Keratinocyte (primary cell): ENCODE measurements at places on chromosomes 6 and 20. TPM values are rescaled to one million over a fixed set of nuclear protein-coding genes. Genes with fewer than 3 reads are reported as not detected.
A peak's percentile ranks its signal among the peaks of the same experiment; 100 is the strongest.

DNA sequence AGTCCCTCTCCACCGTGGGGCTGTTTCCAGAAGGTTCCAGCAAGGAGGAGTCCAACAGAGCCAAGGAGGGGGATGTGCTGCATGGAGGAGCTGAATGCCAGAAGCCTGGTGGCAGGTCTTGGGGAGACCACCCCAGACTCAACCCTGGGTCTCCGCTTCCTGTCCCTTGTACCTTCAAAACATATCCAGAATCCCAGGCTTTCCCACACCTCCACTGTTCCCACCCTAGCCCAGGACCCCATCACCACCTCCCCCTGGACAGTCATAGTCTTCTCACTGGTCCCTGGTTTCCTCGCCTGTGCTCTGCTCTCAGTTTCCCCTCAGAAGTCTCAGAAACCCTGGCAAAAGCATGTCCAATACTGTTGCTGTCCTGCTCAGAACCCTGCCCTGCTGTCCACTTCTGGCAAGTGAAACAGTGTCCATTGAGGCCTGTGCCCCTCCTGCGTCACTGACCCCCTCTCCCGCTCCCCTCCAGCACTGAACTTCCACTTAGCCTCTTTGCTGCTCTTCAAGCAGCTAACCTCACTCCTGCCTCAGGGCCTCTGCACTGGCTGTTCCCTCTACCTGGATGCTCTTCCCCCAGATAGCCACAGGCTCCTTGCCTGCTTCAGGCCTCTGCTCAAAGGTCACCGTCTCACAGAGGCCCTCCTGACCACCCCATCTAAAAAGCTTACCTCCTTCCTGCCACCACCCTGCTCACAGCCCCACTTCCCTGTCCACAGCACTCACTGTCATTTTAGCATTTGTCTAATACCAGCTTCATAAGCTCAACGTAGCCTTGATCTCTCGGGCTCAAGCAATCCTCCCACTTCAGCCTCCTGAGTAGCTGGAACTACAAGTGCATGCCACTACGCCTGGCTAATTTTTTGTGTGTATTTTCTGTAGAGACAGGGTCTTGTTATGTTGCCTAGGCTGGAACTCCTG, 169.2 kb downstream of the GRM4 start:
- DNase-seq = no peak

- DNase-seq = peak; percentile 33
These were observed 1029.5 kb upstream of the GJE1 start for GRCh38 chr6:141103246-141103645.

DNA sequence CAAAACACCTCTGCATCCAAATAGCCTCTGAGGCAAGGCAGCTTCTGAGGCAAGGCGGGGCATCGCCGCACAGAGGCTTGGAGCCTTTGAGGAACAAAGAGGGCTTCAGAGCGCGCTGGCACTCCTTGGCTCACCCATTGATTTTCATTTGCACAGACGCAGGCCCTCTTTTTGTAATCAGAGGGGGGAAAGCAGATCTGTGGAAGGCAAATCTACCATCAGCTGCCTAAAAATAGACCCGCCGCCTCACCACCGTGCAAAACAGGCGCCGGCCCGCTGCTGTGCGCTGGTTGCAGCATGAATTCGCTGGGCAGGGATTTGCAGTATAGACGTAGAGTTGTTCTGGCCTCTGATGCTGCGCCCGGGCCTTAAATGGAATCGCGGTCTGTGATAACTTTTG, 69.9 kb upstream of the STMND1 start:
- DNase-seq = no peak

DNA sequence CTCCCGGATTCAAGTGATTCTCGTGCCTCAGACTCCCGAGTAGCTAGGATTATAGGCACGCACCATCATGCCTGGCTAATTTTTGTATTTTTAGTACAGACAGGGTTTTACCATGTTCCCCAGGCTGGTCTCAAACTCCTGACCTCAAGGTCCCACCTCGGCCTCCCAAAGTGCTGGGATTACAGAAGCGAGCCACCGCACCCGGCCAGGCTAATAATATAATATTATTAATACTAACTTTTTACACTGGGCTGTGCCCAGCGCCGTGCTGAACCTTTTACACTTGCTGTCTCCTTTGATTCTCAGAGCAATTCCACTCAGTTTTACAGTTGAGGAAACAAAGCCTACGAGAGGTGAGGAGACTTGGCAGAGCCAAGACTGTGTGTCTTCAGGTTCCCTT, 2.3 kb upstream of the TGM3 start:
- DNase-seq = no peak

DNA sequence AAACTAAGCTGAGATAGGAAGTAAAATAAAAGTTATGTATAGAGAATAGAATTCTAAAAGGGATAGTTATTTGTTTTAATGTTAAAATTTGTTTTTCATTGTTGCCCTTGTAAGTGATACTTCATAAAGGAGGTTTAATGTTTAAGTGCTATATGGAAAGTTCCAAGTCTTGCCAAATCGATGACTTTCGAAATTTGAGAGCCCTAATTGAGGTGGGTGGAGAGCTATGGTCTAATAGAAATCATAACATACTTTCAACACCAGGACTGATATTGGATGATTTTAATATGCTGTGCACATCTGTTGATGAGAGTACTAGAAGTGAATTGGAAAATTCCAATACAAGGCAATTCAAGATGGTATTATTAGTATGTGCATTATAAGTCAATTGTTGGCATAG, 64.6 kb downstream of the RNF144B start:
- DNase-seq = no peak

- DNase-seq = no peak
These were observed 1.4 kb downstream of the MAPK13 start for GRCh38 chr6:36131511-36132245.

- DNase-seq = no peak
These were observed 13.3 kb downstream of the ELOVL5 start for GRCh38 chr6:53335224-53335994.

DNA sequence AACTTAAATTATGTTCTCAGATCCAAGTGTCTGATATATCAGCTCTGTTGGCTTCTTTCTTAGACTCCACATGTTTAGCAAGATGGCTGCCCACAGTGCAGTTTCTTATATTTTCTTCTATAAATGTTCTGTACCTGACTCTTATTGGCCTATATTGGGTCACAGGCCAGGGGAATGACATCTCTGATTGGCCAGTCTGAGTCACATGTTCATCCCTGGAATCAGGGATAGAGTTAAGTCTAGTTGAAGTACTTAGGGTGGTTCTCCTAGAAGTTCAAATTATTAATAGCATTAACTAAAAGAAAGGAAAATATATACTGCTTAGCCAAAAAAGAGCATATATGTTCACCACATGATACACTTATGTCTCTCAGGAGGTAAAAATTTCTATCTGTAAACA, 105.3 kb upstream of the SLC22A16 start:
- no peak for DNase-seq

DNA sequence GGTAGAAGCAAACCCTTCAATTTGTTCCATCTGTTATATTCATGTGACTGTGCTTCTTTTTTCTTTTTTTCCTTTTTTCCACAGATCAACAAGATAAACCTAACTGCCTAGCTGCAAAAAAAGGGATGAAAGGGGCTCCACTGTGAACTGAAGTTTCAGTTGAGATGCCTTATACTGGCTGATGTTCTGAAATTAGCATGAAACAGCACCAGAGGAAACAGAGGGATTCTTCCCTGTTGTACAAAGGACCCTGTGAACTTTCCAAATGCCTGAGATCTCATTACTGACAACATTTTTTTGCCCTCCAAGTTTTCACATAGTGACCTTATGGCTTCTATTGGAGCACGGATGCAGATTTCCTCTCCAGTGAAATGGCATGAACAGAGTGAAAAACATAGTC, 302.7 kb upstream of the TFAP2D start:
- DNase-seq = no peak

- no peak for DNase-seq
These were observed 146.6 kb downstream of the SOBP start for GRCh38 chr6:107636486-107636885.

DNA sequence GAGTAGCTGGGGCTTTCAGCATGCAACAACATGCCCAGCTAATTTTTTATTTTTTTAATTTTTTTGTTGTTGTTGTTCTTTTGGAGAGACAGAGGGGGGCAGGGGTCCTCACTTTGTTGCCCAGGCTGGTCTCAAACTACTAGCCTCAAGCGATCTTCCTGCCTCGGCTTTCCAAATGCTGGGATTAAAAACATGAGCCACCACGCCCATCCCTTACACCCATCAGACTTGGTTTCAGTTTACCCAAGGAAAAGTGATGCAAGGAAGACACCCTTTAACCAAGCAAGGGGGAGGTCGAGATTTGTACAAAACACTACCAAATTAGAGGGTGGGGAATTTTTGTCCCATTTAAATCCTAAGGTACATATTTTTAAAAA, 210.1 kb downstream of the ARHGAP18 start:
- no peak for DNase-seq

DNA sequence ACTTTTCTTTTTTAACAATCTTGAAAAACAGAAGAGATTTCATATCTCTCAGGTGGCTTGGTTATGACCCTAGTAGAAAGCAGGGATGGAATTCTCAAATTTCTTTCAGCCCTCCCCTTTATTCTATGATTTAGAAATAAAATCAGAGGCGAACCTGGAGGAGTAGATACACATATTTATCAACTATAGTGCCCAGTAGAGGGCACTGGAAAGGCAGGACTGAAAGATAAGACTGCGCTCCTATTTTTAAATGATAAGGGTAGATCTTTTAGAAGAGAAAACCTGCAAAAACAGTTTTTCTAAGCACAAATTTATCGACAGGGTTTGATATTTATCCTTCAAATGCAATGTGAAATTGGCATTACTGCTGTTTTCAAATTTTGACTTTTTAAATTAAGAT, 1296.6 kb downstream of the EPHA7 start:
- no peak for DNase-seq

DNA sequence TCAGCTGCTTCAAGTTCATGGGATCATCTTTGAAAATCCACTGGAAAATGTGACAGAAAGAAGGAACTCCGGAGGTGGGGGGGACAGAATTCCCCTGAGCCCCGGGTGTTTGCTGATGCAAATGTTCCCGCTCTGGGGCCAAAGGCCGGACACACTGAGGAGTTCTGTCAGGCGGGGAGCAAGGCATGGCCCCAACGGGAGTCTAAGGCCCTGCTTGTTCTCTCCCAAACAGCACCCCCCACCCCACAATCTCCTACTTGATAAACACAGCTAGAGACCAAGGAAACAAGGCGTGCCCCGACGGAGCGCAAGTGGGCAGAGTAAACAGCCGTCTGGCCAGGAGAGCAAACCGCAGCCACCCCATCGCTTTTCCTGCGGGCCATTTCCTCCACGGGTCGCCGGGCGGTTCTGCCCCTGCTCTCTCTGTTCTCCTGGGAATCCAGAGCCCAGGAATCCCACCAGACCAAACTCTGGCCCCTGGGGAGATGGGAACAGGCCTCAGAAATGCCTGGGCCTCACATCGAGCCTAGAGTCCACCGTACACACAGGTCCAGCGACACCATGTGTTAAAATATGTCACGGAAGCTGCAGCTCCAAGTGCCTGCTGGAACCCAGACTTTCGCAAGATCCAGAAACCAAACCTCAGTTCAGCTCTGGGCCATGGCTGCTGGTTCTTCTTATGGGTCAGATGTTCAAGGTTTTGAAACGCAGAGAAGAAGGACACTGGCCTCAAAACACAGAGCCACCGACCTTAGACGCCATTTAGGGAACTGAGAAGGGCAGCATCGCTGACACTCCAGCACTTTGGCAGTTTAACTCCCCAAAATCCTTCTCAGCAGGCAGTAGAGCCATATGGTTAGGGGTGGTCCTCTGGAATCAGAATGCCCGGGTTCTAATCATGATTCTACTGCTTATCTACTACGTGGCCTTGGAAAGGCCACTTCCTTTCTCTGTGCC, 104.2 kb downstream of the PREX1 start:
- no peak for DNase-seq

- DNase-seq = no peak
These were observed 35.1 kb downstream of the PDRG1 start for GRCh38 chr20:31916708-31917107.

- no peak for DNase-seq
These were observed 181.1 kb upstream of the TENT5A start for GRCh38 chr6:81933608-81934051.

DNA sequence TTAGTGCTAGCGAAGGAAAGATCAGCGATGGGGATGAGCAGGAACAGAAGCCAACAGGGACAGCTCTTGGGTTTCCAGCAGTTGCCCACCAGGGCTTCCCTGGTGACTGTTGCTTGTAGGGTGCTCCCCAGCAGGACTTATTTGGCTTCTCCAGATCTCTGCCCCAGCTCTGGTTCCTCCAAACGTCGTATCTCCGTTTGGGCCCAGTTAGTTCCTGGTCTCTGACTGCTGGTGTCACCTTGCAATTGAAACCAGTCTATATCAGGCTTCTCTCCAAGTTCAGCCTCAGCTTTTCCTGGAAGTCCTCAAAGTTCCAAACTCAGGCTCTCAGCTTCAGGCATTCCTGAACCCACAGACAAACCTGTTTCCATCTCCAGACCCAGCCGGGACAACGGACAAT, 70.8 kb upstream of the NXT1 start:
- no peak for DNase-seq

- peak; percentile 5 for DNase-seq
These were observed 50.8 kb upstream of the NRN1 start for GRCh38 chr6:6057442-6058053.

DNA sequence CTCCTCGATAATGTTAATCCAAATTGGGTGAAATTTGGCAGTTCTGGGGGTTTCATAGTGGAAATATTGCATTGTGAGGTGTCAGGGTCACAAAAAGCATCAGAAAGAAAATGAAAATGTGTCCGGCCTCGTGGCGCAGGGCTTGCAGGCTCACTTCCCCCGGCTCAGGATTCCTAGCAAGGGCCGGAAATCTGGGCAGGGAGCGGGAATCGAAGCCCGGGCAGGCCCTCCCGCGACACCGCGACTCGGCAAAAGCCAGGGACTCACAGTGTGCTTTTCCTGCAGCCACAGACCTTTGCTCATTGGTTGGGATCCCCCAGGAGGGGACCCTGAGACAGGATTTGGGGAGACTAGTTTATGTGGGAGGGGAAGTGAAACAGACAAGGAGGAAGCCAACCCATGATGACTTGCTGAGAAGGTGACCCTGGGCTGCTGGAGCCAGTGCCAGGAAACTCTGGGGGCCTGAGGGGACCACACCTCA, 847 bp upstream of the CD93 start:
- no peak for DNase-seq

GRCh38 chr6:159970659-159971063, 1.8 kb downstream of the IGF2R start:
- no peak for DNase-seq

- DNase-seq = no peak
These were observed 171.0 kb downstream of the TBC1D7 start for GRCh38 chr6:13157293-13157692.

The KCNK5 gene
- 0.02 to 0.03 TPM in 2 of 3 replicates, not detected in the other for polyA plus RNA-seq

The GINS1 gene
- 3.3 to 12.5 TPM (median 9.0 TPM) in 3 replicates for polyA plus RNA-seq

The GRIK2 gene
- polyA plus RNA-seq = 0.01 to 0.26 TPM (median 0.03 TPM) in 3 replicates

The GPLD1 gene
- polyA plus RNA-seq = 0.01 to 0.09 TPM (median 0.07 TPM) in 3 replicates

The SLC17A2 gene
- not detected in 3 replicates for polyA plus RNA-seq

The PLN gene
- not detected in 3 replicates for polyA plus RNA-seq

The PLAGL1 gene
- polyA plus RNA-seq = 5.9 to 10.5 TPM (median 8.9 TPM) in 3 replicates
